Activated CD4-positive, alpha-beta memory T cell treated with anti-CD3 and anti-CD28 coated beads for 36 hours (primary cell): ENCODE measurements at places on chromosomes 4 and X. TPM values are rescaled to one million over a fixed set of nuclear protein-coding genes. Genes with fewer than 3 reads are reported as not detected.

GRCh38 chrX:7746856-7747255, 96.1 kb upstream of the VCX start:
- no peak for DNase-seq

GRCh38 chr4:803884-804283, 22.0 kb downstream of the CPLX1 start:
- no peak for DNase-seq

DNA sequence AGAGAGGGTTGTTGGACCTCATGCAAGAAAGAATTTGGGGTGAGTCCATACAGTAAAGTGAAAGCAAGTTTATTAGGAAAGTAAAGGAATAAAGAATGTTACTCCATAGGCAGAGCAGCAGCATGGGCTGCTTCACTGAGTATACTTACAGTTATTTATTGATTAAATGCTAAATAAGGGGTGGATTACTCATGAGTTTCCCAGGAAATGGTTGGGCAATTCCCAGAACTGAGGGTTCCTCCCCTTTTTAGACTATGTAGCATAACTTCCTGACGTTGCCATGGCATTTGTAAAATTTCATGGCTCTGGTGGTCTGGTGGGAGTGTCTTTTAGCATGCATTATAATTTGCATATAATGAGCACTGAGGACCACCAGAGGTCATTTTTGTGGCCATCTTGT, 16.7 kb downstream of the PPP4R3C start:
- no peak for DNase-seq

- no peak for DNase-seq
Measured at GRCh38 chr4:66095065-66095464, 424.8 kb upstream of the EPHA5 start.

DNA sequence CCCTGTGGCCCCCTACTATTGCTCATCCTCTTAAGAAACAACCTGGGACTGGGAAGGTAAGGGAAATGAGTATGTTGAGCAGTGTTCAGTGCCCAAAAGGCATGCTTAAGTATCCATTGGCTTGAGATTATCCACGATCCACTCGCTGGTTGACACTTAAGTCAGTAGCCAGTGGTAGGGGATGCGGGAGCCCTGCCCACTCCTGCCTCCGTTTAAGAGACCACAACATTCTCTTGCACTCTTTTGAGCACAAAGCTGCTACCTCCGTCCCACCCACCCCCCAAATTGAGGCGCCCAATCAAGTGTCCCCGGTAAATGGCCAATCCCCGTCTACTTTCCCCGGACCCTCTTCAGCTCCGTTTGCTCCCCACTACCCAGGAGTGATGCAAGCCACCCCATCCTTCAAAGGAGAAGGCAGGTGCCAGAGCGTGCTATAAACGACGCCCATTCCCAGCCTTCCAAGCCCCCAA, 25.0 kb downstream of the UTP14A start:
- no peak for DNase-seq

Gene TRIM75
- not detected for total RNA-seq
